ENCODE measurements at places on chromosomes 12 and 14. TPM values are rescaled to one million over a fixed set of nuclear protein-coding genes. Genes with fewer than 3 reads are reported as not detected.

The DIO2 gene
- total RNA-seq: 4.4 TPM

The GTF2A1 gene
- total RNA-seq: 31.6 TPM

The HOXC4 gene
- total RNA-seq: 2.7 TPM

The DBX2 gene
- not detected for total RNA-seq

The ERP27 gene
- total RNA-seq: not detected

The CD27 gene
- not detected for total RNA-seq

The NAA30 gene
- 37.3 TPM for total RNA-seq

The TAC3 gene
- total RNA-seq: not detected

The TSPAN11 gene
- 0.24 TPM for total RNA-seq

The AQP2 gene
- total RNA-seq: not detected

The PLCZ1 gene
- not detected for total RNA-seq

The PKP2 gene
- 2.8 TPM for total RNA-seq

The LTBP2 gene
- 15.5 TPM for total RNA-seq

The RERG gene
- 2.3 TPM for total RNA-seq

The SMIM41 gene
- 0.32 TPM for total RNA-seq

The SMAGP gene
- total RNA-seq: 2.4 TPM

The TAPBPL gene
- 7.7 TPM for total RNA-seq

The AHNAK2 gene
- 4.1 TPM for total RNA-seq

The LUM gene
- 35.7 TPM for total RNA-seq

The SNX6 gene
- 36.3 TPM for total RNA-seq

The PIP4P1 gene
- total RNA-seq: 29.7 TPM

The ACSM4 gene
- not detected for total RNA-seq

The LDHB gene
- total RNA-seq: 258 TPM

The PRIMA1 gene
- 0.17 TPM for total RNA-seq

The CKAP4 gene
- total RNA-seq: 21.0 TPM

The RNF212B gene
- not detected for total RNA-seq

The MAP1LC3B2 gene
- total RNA-seq: 1.4 TPM

The NEUROD4 gene
- not detected for total RNA-seq

The CFAP251 gene
- 0.36 TPM for total RNA-seq

The SPTB gene
- 463 TPM for total RNA-seq

The TEX52 gene
- not detected for total RNA-seq

The SMOC1 gene
- 10.1 TPM for total RNA-seq

The CAPZA3 gene
- total RNA-seq: not detected

The MYF6 gene
- total RNA-seq: 300 TPM

The CCDC175 gene
- total RNA-seq: not detected

The GPR162 gene
- total RNA-seq: 0.50 TPM

The DHRS2 gene
- 0.21 TPM for total RNA-seq

The FGF23 gene
- total RNA-seq: not detected

The HRK gene
- 0.60 TPM for total RNA-seq

The FBLN5 gene
- total RNA-seq: 16.7 TPM

The CD4 gene
- 3.8 TPM for total RNA-seq

The ZFHX2 gene
- 0.39 TPM for total RNA-seq

The OR6C1 gene
- total RNA-seq: not detected

The KIF26A gene
- 1.8 TPM for total RNA-seq

The CCDC197 gene
- total RNA-seq: 1.3 TPM

The GNB3 gene
- total RNA-seq: 0.37 TPM

The APOF gene
- not detected for total RNA-seq

The CPNE8 gene
- total RNA-seq: 2.4 TPM

The MYO1A gene
- total RNA-seq: not detected

The KRT3 gene
- not detected for total RNA-seq
